ENCODE measurements at places on chromosomes 6 and 20.

DNA sequence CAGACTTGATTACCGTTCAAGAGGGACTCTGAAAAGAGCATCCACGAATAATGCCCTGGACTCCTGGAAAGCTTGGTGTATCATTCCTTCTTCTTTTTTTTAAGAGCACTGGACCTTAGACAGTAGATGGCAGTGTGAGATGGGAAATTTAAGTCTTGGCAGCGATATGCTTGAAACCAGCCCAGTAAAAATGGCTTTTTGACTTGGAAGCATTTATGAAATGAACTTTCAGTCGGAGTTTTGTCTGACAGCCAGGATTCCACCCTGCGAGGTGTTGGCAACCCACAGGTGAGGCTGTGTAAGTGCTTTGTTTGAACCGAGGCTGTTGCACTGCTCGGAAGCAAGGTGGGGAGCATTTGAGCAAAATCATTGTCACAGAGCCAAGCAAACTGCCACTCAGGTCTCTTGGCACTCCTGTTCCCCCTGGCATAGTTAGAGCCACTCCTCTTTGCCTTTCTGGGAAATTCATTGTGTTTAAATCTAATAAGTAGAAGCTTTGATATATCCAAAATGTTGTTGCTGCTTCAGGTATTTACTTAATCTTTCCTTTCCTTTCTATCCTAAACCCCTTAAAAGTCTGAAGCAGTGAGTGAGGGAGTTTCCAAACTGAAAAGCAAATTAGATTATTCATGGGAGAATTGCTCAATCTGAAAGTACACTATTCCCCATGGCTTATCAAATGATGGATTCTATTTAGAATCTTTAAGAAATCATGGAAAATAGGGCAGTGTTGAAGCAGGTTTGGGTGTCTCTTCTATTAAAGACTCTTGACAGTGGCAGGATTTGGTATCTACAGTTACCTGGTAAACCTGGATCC, 272.8 kb upstream of the SLC35B3 start:
- no peak for DNase-seq

DNA sequence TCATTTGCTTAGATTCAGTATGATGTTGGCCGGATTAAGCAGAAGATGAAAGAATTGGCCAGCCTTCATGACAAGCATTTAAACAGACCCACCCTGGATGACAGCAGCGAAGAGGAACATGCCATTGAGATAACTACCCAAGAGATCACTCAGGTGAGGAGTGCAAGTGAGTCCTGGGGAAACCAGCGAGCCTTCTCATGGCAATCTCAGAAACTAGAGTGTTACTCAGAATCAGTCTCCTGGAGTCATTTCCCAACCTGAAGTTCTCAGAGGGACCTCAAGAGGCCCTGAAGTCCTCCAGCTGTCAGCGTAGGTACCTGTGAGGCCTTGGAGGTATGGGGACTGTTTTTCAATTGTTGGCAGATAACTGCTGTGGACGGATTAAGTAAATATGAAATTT, 16.9 kb downstream of the STX16 start:
- no peak for DNase-seq

- DNase-seq: no peak
These were observed 601.9 kb downstream of the HTR1B start for GRCh38 chr6:76861403-76861802.

DNA sequence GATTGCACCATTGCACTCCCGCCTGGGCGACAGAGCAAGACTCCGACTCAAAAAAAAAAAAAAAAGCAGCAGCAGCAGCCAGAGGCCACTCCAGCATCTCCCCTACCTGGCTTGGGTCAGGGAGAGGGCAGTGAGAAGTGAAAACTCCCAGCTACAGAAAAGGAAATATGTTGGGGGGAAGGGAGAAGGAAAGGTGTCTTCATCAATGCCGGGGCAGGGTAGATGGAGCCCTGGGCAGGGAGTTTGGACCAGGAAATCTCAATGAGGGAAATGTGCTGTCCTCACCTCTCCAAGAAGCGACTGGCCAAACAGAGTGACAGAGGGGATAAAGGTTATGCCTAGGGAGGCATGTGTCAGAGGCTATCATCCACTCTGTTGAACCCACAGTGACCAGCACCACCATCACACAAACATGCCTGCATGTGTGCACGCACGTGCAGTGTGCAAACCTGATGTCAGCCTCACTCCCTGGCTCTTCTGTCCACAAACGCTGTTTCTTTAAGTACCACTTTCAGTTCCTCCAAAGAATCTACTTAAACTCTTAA, 887 bp upstream of the AIF1 start:
- no peak for DNase-seq

DNA sequence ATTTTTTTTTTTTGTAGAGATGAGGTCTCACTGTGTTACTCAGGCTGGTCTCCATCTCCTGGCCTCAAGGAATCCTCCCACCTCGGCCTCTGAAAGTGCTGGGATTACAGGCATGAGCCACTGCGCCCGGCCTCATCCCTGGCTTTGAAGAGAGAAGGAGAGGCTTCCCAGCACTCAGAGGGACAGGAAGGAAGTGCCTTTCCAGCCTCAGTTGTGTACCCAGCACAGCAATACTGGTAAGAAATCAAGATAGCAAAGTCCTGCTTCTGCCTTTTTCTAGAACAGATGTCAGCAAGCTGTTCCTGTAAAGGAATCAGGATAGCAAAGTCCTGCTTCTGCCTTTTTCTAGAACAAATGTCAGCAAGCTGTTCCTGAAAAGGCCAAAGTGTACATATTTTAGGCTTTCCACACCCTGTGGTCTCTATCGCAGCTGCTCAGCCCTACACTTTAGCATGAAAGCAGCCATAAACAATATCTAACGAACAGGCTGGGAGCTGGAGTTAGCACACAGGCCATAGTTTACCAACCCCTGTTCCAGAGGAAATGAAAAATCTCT, 6.3 kb upstream of the PLTP start:
- DNase-seq: no peak

- no peak for DNase-seq
These were observed 69.0 kb upstream of the TMEM200A start for GRCh38 chr6:130296854-130297253.

DNA sequence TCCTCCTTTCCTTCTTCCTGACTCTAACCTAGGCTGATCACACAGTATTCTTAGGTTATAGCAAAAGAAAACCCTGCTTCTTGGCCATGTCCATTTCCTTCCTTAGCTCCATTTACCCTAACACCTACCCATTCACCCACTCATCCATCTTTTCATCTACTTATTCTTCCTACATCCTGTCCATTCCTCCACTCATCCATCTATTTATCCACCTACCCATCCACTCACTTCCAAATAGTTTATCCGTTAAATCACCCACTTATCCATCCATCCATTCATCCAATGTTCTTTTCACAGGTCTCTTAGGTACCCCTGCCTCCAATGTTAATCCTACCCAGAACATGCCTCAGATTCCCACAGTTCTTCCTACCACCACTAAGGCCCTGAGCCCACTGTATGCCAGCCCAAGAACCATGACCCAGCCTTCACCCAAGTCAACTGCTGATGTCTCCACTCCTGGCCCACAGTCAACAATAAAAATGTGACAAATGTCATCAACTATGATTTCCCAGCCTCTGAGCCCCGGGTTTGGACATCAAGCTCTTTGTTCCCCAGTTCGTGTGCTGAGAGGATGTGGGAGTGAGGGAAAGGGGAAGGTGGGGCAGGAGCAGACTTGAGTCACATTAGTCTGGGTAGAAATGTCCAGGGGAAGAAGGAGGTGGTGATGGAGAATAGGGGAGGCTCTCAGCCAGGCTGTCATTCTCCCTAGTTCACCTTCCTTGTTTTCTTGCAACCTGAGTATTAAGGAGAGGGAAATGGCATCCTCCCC, 24.4 kb downstream of the TREML4 start:
- no peak for DNase-seq

GRCh38 chr20:35468671-35469334, 13.4 kb downstream of the CEP250 start:
- DNase-seq: no peak

GRCh38 chr6:110815411-110816409, at the start of gene CDK19:
CDK19 (minus strand) TSS chr6:110815469; CDS start chr6:110815136, 333 bp downstream.
- peak; percentile 96 for DNase-seq

- no peak for DNase-seq
These were observed 76.8 kb downstream of the TTLL2 start for GRCh38 chr6:167401525-167402194.

GRCh38 chr6:124983383-124984083, 21.3 kb downstream of the RNF217 start:
- DNase-seq: no peak

DNA sequence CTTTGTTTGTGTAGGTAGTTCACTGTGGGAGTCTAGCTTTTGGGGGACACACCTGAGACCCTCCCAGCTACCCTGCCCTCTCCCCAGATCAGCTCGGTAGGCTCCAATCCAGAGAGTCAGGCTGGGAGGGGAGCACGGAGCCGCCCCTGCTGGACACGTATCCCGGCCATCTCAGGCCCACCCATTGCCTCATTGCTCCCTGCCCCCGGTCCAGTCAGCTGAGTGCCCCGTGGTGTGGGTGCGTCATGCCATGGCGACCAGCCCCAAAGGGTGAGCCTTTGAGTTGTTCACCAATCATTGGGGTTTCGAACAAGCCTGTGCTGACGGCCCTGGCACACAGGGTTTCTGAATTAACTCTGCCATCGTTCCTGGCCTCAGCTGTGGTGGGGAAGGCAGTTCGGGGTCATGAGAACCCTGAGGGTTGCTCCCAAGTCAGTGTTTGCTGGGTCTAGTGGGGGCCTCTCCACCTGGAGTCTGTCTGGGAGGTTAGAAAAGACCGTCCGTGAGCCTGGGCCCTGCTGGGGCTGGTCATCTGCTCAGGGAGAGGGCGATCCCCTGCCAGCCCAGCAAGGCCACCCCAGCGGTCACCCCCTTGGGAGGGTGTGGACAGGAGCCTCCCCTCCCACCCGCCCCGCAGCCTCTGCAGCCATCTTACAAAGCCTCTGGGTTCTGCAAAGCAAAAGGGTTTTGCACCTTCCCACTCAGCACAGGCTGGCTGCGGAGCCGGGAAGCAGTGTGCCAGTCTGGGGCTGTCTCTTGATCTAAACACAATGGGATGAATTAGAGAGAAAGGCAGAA, 34.5 kb downstream of the NTSR1 start:
- DNase-seq: no peak

DNA sequence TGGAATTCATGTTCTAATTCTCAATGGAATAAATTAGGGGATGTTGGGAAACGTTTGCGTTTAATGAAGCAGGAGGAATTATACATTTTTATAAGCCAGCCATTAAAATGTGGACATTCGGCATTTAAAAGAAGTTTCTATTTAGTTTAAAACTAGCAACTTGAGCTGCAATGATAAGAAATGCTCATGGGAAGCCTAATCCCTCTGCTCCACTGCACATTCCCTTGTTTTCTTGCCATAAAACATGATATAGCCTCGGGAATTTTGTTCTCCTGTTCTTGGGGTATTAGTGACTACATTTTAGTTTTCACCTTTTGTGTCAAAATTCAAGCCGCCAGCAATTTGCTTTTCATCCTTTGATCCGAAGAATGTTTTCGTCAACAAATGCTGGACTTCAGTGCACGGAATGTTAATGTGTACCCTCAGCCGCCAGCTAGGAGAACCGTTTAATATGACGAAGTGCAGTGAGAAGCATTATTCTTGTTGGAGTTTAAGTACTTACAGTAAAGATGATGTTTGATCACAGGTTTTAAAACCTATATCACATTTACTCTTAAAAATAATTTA, 137.9 kb downstream of the HIVEP1 start:
- DNase-seq: no peak

GRCh38 chr6:161356167-161356854, 82.5 kb upstream of the AGPAT4 start:
- DNase-seq: no peak

GRCh38 chr6:4318321-4318720, 182.9 kb upstream of the ECI2 start:
- DNase-seq: no peak

GRCh38 chr20:57317789-57318371, 11.7 kb upstream of the SPO11 start:
- DNase-seq: no peak

- DNase-seq: no peak
These were observed 178.5 kb downstream of the ARID1B start for GRCh38 chr6:156955494-156956183.

GRCh38 chr6:157754351-157754750, 68.7 kb upstream of the SNX9 start:
- DNase-seq: no peak

GRCh38 chr6:34858681-34859080, 29.2 kb downstream of the TAF11 start:
- no peak for DNase-seq

DNA sequence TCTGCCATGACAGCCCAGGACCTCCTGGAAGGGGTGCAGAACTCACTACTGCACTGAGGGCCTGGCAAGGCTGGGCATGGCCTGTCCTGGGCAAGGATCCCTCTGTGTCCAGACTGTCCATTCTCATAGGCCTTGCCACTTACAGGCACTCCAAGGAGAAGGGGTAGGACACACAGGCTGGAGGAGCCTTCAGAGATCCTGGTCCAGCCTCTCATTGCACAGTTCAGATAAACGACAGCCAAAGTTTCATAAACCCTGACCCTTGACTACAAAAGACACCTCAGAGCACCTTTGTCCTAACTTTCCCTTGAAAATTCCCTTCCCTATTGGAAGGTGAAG, 19.6 kb downstream of the TGM3 start:
- no peak for DNase-seq

- no peak for DNase-seq
These were observed 307.5 kb downstream of the DHX35 start for GRCh38 chr20:39269493-39270217.

GRCh38 chr20:9110365-9110764, 41.5 kb downstream of the PLCB4 start:
- no peak for DNase-seq

DNA sequence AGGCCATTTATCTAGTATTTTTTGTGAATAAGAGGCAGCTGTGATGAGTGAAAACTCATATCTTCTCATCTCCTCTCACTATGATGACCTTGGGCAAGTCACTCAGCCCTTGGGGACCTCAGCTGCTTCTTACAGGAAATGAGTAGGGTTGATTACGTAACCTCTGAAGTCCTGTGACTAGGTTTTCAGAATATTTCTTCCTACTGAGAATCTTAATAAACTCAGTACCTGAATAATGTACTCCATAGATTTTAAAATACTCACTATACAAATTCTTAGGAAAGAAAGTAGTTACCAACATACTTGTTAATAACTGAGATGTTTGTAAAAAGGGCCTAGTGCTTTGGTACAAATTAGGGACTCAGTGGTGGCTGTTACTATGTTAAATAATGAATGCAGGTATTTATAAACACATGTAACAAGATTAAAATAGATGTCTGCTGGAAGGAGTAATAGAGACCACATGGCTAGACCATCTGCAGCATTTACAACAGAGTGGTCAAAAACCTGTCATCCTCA, 60.9 kb downstream of the RPRD1B start:
- DNase-seq: no peak

DNA sequence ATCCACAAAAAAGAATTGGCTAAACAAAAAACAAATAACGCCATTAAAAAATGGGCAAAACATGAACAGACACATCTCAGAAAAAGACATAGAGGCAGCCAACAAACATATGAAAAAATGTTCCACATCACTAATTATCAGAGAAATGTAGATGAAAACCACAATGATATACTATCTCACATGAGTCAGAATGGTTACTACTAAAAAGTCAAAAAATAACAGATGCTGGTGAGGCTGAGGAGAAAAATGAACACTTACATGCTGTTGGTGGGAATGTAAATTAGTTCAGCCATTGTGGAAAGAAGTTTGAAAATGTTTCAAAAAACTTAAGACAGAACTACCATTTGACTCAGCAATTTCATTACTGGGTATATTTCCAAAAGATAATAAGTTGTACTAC, 430.1 kb upstream of the JAG1 start:
- no peak for DNase-seq

- DNase-seq: no peak
These were observed 197.0 kb downstream of the BMP7 start for GRCh38 chr20:57069442-57069841.

- DNase-seq: no peak
These were observed 3.3 kb upstream of the BIRC7 start for GRCh38 chr20:63232235-63233060.

Measured in stimulated activated CD4-positive, alpha-beta T cell treated with anti-CD3 and anti-CD28 coated beads, Interleukin-15, amount 100 ng/mL, for 1 hour (primary cell).